ENCODE measurements at places on chromosomes 16 and 17.

DNA sequence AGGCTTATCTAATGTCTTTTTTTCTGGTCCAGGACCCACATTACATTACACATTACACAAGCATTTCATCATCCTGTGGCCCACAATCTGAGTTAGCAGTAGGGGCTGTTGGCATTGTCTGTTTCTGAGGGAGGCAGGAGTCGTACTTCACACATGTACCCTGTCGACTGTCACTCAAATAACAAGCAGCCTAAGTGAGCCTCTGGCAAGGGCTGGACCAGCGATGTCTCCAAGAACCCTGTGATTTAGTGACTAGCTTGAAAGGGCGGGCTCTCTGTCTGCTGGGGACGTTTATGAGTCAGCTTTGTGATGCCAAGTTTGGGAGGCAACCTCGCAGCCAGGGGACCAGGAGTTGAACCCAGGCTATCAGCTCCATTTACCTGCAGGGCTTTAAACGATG is 251.4 kb downstream of the HS3ST3B1 start:
- no peak for DNase-seq

DNA sequence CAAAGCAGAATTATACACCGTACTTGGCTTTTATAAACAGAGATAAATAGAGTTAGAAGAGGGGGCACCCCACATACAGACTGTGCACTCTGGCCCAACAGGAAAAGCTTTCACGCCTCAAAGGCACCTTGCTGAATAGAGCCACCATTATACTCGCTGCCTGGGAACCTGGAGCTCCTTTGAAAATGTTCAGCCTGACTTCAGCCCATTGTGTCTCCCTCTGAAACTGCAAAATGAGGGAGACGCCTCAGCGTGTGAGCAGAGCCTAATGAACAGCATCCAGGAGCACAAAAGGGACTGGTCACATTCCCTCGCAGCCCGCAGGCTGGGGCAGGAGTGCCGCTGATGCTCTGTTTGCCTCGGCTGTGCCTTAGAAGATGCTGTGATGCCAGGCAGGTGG is 46.3 kb downstream of the ABCC12 start:
- DNase-seq = no peak

- DNase-seq = no peak
Observed at GRCh38 chr17:1521086-1521640, 4.8 kb upstream of the INPP5K start.

DNA sequence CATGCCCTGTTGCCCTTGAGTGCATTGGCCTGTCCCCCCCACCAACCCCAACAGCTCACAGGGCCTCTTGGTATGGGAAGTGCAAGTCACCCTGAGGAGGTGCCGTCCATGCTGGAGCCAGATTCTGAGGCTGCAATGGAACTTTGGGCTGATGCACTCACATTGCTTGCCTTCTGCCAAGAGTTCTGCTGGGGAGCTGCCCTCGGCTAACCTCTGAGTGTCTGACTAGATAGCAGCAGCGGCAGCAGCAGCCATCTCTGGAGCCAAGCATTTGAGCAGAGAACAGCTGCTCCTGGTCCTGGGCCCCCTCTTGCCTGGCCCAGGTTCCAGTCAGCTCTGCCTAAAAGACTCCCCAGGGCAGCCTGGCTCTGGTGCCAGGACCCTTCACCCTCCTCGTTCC is 61.5 kb downstream of the GNAO1 start:
- DNase-seq = no peak

DNA sequence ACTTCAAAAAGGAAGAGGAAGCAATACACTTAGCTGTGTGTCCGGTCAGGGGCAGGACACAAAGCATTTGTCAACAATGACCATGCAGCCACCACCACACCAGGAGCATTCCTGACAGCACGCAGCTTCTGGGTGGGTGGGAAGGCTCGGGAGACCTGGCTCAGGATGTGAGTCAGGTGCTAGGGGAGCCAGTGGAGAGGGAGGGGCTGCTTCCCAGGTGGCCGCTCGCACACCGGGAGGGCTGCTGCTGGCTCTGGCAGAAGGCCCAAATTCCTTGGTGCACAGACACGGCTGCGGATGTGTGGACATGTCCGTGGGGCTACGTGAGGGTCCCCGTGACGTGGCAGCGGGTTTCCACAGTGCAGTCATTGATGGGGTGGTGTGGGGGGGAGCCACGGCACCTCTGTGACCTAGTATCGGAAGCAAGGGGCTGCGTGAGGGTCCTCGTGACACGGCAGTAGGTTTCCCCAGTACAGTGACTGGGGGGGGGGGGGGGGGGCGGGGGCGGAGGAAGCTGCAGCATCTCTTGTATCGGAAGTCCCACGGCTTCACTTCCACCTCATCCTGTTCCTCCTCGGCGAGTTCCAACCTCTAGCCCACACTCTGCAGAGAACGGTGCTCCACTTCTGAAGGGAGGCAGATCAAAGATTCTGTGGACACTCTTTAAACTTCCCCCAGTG is 112.8 kb downstream of the ZNF778 start:
- no peak for DNase-seq

- no peak for DNase-seq
Observed at GRCh38 chr17:46163316-46163715, 29.9 kb downstream of the KANSL1 start.

DNA sequence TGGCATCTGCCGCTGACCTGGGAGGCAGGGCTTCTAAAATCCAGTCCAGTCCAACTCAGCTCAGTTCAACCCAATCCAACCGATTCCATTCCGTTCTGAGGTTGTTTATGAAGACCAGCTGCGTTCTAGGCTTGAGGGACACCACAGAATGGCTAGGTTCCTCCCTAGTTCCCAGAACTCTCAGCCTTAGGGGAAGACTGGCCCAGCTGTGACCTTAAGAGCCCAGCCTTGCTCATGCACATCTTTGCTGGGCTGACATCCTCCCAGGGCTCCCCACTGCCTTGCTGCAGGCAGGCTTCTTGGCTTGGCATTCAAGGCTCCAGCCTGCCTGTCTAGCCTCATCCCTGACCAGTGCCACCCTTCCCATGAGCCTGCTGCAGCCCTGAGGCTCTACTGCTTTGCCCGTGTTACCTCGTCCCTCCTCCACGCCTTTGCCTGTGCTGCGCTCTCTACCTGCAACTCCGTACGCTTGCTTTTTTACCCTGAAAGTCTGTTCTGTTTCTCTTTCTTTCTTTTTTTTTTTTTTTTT is 7.9 kb downstream of the SLC12A3 start:
- no peak for DNase-seq

DNA sequence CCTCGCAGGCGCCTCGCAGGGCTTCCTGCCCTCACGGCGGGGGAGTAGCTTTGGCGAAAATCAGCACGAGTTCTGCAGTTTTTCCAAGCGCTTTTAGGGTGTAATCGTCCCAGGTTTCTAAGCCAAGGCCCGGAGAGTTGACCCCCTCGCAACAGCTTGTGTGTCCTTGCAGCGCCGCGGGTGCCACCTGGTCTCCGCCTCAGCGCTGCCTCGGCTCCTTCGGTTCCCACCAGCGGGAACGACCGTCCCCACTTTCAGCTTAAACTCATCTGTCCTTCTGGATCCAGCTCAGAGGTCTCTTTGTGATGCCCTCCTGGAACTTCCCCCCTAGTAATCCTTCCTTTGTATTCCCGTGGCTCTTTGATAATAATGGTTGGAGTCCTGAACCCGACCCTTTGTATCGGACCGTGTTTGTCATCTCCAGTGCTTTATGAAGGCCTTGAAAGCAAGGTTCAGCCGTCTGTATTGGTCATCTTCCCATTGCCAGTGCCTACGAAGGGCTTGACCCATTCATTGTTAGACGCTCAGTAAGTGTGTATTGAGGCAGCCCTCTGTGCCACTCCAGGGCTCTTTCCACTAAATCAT is 858 bp upstream of the SMARCE1 start:
- no peak for DNase-seq

DNA sequence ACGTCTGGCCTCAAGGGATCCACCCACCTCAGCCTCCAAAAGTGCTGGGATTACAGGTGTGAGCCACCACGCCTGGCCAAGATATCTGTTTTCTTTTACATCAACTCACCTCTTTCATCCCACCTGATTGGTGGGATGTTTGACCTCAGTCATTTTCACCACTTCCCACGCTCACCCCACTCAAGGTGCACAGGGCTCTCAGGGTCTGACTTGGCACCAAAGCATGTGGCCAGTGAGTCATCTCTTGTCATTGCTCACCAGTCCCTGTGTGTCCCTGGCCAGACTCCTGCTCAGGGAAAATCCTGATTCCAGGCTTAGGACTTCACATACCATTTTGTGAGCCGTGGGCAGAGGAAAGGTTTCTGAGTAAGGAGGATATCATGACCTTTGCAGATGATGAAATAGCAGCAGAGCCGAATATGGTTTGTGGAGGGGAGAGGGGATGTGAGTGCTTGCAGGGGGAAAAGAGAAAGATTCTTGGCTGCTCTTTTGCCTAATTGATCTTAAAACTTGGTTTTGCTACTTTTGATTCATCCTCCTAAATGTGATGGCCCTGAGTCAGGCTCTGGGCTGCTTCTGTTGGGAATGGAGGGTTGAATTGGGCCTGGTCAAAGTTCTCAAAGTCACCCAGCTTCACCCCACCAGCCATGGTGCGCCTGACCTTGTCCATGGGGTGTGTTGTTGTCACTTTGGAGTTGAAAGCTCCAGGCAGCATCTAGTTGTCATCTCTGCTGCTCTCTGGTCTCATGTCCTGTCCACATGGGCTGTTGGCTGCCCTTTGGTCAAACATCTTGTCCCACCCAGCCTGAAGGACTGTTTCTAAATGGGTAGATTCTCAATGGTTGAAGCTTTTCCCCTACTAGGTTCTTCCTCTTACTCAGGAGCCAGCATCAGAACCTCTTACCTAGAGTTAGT is 6.0 kb upstream of the KCNH6 start:
- DNase-seq = no peak

- DNase-seq = peak; percentile 48
Observed at GRCh38 chr17:10737168-10737622, 7.4 kb upstream of the TMEM220 start.

Data from NCI-H1930 (cell line).